DMS153 (cell line): ENCODE measurements at places on chromosomes 7 and 10.

GRCh38 chr7:28016297-28016696, 164.3 kb downstream of the JAZF1 start:
- no peak for DNase-seq

GRCh38 chr10:64093304-64093703, 572.1 kb downstream of the REEP3 start:
- no peak for DNase-seq

- peak; percentile 75 for DNase-seq
Observed at GRCh38 chr7:158782761-158783401, 46.4 kb downstream of the ESYT2 start.

DNA sequence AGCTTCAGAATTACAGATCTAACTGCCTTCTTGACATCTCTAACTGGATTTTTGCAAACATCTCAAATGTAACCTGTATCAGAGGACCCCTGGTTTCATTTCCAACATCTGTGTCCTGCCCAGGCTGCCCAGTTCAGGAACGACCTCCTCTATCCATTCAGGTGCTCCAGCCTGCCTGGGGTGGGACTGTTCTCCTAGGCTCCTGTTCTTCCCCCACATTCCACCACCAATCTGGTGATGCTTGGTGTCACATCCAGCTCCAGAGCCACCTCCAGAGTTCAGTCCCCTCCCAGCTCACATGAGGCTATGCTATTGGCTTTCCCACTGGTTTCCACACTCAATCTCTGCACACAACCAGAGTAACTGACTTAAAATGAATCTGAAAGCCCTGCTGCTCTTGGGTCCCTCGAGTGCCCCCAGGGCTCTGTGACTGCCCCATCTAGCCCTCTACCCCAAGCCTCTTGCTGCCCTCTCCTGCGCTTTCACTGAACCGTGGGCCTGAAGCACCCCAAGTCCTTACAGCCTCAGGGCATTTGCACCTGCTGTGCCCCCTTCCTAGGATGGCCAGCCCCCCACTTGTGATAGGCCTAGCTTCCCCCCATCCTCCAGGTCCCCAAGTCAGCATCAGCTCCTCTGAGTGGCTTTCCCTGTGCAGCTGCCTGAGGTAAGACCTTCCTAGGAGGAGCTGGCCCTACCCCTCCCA, 46.1 kb downstream of the PPIF start:
- no peak for DNase-seq

DNA sequence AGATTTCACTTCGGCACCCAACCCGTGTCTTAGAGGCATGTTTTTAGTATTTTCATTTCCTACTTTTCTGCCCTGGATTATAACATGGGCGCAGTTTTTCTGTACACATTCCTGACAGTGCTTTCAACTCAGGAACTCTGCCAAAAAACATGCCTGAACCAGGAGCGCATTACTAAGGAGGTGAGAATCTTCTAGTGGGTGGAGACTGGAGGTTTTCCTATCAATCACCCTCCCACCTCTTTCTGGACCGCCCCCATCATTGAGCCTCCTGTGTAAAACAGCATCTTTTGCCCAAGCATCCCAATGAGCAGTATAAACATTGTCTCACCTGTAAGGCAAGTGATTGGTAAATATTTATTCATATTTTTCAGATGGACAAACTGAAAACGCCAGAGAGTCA, 53.2 kb downstream of the STK17A start:
- no peak for DNase-seq

GRCh38 chr7:4065190-4065589, 616.9 kb upstream of the FOXK1 start:
- DNase-seq = no peak

- no peak for DNase-seq
Observed at GRCh38 chr10:49781247-49781646, 19.1 kb upstream of the OGDHL start.

GRCh38 chr10:22712956-22713852, 1.2 kb downstream of the PIP4K2A start:
- no peak for DNase-seq

- no peak for DNase-seq
Observed at GRCh38 chr10:123016228-123016627, 7.4 kb downstream of the ACADSB start.

DNA sequence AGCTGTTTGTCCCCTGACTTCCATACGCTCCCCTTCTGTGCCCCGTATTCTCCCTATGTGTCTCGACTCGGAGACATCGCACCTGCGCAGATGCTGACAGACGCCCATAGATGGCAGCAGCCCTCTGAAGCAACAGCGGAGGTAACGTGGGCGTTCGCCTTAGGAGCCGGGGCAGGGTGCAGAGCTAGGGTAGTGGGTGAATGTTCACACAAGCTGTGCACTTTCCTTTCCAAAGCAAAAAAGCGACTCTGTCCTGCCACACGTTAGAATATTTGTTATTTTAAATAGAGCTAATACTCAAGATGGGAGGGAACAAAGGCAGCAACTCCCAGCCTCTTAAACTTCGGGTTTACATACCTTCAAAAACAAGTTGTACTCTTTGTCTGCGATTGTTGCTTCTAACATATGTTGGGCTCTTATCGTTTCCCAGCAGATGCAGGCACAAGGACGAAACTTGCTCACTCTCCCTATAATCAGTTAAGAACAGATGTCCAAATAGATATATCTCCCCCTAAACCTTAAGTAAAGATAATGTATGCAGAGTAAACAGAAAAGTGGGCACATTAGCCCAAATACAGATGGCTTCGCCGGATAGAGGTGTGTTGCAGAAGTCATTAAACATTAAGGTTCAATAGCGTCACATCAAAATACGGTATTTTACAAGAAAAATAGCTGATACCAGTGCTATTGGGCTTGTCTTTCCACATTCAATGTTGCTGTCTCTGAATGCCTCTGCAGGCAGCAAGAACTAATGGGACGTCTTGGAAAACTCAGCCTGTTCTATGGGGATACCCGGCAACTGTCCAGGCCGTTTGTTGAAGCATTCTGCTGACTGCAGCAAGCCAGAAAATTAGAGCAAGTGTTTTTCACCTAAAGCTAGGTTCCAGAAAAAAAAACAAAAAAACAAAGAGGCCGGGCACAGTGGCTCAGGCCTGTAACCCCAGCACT, 340.3 kb upstream of the PRKCQ start:
- DNase-seq = no peak

- no peak for DNase-seq
Observed at GRCh38 chr10:15605740-15606369, 113.9 kb downstream of the ITGA8 start.

DNA sequence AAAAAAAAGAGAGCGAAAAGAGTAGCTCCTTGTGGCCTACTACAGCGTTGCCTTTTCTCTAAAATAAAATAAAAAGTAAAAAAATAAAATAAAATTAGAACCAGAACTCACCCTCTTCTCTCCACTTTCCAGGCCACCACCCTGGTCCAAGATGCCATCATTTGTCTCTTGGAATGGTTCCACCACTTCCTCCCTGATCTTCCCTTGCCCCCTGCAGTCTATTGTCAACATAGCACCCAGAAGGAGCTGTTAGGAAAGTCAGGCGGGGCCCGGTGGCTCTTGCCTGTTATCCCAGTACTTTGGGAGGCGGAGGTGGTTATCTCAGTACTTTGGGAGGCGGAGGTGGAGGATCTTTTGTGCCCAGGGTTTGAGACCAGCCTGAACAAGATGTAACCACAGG, 7.6 kb upstream of the GRID2IP start:
- DNase-seq = peak; percentile 12

- DNase-seq = peak; percentile 62
Observed at GRCh38 chr10:124530215-124530665, 68.6 kb downstream of the LHPP start.

GRCh38 chr7:119522263-119522662, 750.7 kb upstream of the KCND2 start:
- no peak for DNase-seq

- no peak for DNase-seq
Observed at GRCh38 chr10:63884426-63884825, 363.2 kb downstream of the REEP3 start.

DNA sequence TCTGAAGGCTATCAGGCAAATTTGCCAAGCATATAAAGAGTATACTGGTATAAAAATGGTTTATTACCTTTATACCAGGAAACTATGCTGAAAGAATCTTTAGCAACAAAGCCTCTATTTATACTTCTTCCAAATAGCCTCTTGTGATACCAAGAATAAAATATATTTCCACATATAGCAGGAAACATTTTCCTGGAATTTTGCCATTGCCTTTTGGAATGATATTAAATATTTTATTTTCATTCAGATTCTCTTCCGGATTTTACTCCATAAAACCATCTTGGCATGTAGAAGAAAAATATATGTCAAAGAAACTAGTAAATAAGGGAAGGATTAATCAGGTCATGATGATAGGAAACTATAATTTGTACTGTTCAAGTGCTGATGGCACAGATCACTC, 17.7 kb downstream of the SOSTDC1 start:
- DNase-seq = no peak

DNA sequence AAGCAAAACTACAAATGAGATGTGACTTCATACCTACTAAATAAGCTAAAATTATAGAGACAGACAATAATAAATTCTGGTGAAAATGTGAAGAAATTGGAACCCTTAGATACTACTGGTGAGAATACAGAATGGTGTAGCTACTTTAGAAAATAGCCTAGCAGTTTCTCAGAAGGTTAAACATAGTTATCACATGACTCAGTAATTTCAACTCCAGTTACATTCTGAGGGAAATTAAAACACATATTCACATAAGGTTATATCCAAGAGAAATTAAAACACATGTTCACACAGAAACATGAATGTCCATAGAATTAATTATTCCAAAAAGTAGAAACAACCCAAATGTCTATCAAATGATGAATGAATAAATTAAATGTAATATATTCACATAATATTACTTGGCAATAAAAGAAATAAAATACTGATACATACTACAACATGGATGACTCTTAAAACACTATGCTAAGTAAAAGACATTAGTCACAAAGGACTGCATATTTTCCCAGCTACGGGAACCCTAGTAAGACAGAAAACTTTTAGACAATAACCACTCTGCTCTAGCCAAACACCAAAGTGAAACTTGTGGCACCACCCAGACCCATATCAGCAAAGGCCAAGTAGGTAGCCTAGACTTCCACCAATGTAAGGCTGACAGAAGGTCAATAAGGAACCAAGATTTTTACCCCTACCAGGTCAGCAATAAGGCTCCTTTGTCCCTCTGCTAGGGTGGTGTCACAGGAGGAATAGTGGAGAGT, 25.1 kb downstream of the SLC25A40 start:
- DNase-seq = no peak

DNA sequence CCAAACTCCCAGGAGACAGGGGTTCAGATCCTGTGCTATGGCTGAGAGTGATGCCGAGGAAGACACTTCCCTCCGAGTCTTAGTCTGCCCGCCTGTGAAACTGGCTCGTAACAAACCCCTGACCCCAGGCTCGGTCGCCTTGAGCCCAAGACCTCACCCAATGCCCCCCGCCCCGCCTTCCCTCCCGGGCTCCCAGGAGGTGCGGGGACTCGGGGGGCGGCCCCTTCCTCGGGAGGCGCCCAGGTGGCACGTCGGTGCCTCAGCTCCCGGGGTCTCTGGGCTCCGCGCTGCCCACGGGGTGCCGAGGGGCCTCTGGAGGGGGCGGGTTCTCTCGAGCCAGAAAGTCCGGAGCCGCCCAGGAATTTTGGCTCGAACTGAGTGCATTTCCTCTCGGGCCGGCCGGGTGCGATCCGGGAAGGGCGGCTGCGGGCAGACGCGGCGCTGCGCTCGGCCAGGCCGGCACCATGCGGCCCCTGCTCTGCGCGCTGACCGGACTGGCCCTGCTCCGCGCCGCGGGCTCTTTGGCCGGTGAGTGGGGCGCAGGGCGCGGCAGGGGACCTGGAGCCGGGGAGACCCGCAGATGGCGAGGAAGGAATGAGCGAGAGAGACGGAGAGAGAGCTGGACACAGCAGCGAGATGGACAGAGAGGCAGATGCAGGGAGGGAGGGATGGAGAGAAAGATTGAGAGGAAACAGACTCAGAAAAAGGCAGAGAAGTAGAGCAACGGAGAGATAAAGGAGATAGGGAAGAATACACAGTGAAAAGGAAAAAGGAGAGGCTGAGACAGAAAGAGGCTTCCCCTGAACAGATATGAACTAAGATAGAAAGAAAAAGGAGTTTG, at the start of gene PLAC9:
TSS of gene PLAC9 (plus strand) at position 432 of the 841 bp plus-strand sequence. CDS start at position 465, 33 bp downstream.
- DNase-seq = no peak

GRCh38 chr7:34487391-34488115, 170.5 kb upstream of the NPSR1 start:
- no peak for DNase-seq

DNA sequence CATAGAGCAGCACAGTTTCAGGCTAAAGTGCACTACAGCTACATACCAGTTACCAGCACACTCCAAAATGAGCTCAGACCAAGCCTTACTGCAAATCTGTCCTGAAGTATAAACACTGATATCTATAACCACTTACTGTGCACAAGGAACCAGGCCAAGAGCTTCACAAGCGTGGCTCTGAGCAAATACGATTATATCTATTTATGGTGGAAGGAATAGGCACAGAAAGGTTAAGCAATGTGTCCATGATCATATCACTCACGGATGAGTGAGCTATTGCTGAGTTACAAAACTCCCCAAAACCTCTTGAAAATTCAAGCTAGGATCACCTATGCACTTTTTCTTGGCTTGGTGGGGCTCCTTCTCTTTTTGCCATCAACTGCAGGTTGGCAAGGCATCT, 84.9 kb downstream of the GPAM start:
- no peak for DNase-seq

DNA sequence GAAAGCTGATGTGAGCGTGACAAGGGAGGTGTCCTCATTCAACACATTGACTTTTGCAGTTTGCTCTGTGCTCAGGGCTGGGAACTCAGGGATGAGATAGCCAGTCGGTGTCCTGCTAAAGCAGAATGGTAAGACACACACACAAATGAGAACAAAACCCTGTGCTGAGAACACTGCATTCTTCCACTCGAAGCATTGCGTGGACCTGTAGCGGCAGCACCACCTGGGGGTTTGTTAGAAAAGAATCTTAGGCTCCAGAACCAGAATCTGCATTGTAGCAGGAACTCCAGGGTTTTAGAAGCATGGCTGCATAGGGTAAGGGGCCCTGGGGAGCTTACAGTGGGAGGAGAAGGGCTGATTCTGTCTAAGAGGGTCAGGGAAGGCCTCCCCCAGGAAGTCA, 21.5 kb upstream of the OGDHL start:
- no peak for DNase-seq
